ENCODE measurements at places on chromosomes 16 and 17.
A peak's percentile ranks its signal among the peaks of the same experiment; 100 is the strongest.

DNA sequence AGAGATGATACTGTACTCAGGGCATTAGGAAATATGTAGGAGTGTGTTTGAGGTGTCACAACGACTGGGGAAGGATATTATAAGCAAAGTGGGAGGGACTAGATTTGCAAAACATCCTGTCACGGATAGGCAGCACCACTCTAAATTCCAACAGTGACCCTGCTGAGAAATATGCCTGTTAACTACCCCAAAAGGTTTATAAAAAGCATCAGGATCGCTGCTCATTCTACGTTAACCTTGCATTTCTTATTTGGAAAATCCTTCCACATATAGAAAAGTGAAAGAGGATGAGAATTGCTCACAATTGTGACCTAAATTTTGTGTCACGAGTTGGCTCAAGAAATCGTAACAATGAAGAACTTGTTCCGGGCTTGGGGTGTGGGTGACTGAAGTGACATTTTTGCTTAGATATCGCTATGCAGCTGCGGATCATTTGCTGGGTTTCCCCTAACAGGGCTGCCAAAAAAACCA is 51.6 kb downstream of the N4BP1 start:
- DNase-seq = no peak

DNA sequence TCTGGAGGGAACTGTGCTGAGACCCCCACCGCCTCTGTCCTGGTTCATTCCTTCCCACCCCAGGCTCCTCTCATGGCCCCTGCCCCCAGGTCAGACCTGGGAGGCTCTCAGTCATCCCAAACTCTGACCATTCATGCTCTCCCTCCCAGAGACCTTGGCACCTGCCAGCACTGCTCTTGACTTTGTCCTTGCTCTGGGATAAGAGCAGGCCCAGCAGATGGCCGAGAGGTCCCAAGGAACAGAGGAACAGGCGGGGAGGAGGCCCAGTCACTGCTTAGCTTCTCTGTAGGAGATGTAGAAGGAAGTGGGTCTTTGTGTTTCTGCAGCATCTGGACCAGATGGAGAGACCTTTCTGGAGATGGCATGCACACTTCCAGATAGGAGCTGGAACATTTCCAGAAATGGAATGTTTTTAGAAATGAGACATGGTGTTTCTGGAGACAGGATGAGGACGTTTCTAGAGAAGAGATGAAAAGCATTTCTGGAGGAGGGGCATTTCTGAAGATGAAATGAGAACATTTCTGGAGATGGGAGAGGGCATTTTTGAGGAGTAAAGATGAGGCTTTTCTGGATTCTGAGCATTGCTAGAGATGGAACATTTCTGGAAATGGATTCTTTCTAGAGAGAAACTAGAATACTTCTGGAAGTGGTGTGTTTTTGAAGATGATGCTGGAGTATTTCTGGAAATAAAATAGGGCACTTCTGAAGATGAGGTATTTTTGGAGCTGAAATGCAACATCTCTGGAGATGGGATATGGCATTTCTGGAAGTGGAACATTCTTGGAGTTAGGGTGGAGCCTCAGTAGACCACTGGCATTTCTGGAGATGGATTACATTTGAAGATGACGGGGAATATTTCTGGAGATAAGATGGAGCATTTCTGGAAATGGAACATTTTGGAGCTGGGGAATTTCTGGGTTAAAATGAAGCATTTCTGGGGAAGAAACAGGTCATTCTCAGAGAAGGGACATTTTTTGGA is 55.2 kb downstream of the RAI1 start:
- no peak for DNase-seq

GRCh38 chr17:43734376-43734775 is 24.2 kb downstream of the SOST start:
- no peak for DNase-seq

DNA sequence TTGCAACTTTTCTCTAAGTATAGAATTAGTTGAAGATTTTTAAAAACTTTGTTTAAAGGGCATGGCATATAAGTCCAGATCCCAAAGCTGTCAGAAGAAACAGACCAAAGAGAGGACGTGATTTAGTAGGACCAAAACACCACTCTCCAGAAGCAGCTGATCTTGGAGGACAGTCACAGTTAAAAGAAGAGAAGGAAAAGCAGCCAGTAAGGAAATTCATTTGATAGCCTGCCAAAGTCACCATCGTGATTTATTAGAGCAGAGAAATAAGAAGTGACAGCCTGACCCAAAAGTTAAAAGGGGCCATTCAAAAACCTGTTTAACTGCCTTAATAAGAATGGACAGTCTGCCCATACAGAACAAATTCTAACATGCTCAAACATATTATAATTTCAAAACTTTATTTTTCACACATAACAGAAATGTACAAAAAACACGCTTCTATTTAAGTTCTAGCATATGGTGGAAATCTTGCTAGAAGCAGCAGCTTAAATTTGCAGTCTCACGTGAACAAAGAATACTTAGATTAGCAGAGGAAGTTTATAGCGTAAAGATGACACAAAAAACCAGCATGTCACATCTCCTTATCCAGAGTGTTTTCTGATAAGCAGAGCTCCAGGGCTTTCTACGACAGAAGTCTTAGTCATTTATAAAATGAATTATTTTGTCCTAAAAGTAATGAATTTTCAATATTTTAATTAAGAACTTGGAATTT is 37.2 kb downstream of the TXNDC11 start:
- DNase-seq = no peak

- no peak for DNase-seq
Observed at GRCh38 chr16:56847173-56847910, 17.7 kb upstream of the SLC12A3 start.

DNA sequence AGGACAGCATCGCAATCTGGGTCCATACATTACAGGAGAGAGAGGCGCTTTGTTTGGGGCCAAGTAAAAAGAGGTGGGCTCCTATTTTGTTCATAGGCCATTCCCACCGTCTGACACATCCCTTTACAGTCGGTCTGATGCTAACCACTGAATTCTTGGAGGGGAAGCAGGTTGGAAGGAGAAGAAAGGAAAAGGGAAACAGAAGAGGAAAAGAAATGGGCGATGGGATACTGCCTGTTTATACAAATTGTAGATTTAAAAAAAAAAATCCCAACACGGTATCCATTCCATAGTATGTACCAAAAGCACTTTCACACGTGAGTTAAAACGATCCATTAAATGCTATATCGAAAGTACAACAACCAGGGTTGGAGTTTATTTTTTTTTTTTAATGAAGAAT is 4.0 kb upstream of the ZFHX3 start:
- DNase-seq = no peak

DNA sequence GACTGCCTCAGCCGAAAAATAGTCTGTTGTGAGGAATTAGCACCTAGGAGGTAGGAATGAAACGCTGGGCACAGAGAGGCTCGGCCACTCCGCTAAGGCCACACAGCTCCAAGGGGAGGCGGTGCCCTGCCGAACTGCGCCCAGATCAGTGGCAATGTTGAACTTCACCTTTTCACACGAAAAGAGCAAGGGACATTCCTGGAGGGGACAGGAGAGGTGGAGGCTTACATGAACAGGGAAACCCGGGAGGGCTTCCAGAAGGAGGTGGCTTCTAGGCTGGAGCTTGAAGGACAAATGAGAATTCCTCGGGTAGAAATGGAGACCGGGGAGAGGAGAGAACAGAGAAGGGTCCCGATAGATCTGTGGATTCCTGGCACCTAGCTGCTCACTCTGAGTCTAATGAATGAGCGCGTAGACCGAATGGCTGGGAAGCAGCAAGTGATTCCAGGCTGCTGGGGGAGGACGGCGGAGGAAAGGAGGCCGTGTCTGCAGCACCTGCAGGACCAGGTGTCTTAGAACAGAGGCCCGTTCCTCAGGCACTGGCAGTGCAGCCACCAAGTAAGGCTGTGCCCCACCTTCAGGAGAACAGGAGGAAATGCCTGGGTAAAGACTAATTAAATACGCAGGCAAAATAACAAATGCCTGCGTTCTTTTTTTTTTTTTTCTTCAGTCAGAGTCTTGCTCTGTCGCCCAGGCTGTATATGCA is 722 bp upstream of the SLC38A10 start:
- DNase-seq = peak; percentile 83

GRCh38 chr16:26511463-26511862 is 555.3 kb upstream of the C16orf82 start:
- no peak for DNase-seq

DNA sequence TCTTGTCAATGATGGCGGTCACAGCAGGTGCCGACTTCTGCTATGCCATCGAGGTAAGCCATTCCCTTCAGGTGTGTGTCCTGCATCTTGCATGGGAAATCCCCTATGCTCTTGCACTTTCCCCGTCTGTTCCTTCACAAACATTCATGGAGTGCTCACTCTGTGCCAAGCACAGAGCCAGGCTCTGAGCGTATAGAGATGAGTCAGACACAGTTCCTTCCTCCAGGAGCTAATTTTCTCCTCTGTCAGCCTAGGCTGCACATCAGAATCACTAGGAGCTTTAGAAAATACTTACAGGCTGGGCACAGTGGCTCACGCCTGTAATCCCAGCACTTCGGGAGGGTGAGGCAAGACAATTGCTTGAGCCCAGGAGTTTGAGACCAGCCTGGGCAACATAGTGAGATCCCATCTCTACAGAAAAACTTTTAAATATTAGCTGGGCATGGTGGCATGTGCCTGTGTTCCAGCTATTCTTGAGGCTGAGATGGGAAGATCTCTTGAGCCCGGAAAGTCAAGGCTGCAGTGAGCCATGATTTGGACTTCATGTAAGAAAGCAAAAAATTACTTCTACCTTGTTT is 14.1 kb downstream of the PRMT7 start:
- no peak for DNase-seq

DNA sequence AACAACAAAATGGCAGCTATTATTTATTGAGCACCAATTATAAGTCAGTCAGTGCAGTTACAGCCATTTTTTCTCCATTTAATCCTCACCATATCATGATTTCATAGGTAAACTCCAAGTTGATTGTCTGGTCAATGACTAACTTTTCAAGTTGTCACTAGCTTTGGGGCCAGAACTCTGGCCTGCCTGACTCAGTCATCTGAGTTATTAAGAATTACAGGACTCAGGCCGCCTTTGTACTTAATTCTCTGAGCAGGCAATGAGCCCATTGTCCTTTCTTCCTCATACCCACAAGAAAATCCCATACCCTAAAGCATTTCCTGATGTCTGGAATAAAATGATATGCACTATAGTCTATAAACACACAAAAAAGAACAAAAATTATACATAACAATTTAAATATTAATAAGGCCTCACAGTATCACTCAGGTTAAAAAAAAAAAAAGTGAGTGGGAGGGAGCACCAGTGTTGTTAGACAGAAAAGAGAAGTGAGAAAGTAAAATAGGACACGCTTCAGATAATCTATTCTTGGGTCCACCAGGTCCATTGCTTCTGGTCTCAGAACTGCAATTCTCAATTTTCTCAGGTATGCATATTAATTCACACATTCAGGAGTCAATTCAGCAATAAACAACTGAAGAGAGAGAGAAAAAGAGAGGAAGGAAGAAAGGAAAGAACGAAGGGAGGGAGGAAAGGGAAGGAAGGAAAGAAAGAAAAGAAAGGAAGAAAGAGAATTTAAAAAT is 70.2 kb downstream of the SPAG9 start:
- DNase-seq = no peak

GRCh38 chr16:52312716-52313115 is 234.2 kb downstream of the TOX3 start:
- no peak for DNase-seq

DNA sequence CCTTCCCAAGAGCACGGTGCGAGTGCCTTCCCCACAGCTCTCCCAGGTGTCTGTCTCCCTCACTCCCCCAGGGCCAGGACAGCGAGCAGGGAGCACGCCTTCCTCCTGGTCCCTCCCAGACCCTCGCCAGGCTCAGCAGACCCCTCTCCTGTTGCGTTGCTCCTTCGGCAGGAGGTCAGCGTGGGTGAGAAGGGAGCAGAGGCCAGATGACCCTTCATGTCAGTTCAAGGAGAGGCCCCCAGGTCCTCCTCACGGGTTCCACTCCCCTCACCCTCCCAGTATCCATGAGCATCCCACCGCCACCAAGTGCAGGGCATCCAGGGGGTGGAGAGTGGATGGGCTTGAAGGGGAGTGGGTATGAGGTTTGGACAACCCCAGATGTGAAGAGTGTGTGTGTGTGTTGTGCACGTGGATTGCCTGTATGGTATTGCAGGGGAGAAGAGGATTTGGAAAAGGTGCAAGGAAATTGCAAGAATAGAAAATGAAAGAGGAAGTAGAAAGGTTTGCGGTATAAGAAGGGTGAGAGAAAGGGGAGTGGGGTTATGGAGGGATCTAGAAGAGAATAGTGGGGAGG is 17.7 kb downstream of the SGCA start:
- no peak for DNase-seq

GRCh38 chr17:8506145-8506544 is 70.5 kb downstream of the NDEL1 start:
- DNase-seq = no peak

DNA sequence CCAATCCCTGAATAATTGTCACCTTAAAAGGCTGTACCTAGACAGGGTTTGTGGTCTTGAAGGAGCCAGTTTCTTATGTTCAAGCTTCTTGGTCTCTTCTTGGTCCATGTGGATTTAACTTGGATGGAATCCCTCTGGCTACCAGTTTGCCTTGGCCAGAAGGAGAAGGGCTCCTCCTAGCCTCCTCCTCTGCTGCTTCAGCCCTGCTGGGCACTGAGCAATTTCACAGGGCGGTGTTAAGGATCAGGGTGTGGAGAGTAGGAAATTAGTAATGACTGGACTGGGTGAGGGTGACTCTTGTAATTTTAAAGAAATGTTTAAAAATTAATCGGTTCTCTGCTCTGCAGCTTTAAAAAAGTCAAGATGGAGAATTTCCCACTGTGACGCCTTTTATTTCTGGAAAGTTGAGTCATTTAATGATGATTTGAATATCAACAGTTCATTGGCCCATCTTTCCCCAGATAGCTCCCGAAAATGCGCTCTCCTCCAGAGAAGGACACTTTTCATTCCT is 96.4 kb downstream of the MSI2 start:
- DNase-seq = no peak

DNA sequence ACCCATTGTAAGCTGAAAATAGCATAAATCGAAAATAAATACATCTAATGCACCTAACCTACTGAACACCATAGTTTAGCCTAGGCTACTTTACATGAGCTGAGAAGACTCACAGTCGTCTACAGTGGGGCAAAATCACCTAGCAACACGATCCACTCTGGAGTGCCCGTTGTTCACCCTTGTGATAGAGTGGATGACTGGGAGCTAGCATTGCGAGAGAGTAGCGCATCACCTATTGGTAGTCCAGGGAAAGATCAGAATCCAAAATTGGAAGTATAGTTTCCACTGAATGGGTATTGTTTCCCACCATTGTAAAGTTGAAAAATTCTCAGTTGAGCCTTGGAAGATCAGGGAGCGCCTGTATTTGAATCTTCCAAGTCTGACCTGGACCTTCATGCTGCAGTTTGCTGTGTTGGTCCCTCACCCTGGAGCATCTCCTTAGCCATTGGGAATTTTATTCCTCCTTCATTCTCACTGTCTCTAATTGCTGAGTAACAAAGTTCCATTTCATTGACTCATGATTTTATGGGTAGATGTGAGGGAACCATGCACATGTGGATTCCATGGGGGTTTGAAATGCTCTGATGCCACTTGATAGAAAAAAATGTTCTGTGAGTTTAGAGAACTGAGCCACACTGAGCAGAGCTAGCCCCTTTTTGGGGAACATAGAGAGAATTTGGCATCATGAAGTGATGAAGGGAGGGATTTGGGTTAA is 19.6 kb downstream of the AKAP1 start:
- DNase-seq = no peak

GRCh38 chr17:65914784-65915342 is 277.1 kb downstream of the CEP112 start:
- DNase-seq = no peak
